ENCODE measurements at places on chromosomes 12 and 14. TPM values are rescaled to one million over a fixed set of nuclear protein-coding genes. Genes with fewer than 3 reads are reported as not detected.

DNA sequence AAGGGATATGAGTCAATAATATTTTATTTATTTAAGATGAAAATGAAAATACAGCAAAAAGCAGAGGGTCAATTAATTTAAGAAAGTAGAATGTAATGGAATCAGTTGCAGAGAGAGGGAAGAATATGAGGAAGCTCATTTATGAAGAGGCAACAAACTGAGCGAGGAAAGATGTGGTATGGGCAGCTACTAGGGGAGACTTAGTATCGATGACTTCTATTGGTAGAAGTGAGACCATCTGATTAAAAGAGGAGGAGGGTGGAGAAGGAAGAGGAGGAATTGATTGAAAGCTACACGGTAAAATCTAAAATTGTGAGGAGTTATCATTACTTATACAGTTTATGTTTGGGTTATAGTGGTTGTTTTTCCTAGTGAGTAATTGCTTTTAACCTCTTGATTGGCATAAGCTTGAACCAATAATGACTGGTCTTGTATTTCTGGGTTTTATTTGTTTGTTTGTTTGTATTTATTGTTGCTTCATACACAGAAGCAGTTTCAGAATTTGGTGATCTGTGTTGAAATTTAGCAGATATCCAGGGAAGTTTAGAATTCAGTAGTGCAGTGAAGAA lies 121.0 kb downstream of the LRRIQ1 start:
- no peak for DNase-seq

GRCh38 chr12:104566244-104566993 lies 109.7 kb downstream of the CHST11 start:
- no peak for DNase-seq

GRCh38 chr14:101761881-101762529 lies 496 bp downstream of the PPP2R5C start:
- DNase-seq = no peak

DNA sequence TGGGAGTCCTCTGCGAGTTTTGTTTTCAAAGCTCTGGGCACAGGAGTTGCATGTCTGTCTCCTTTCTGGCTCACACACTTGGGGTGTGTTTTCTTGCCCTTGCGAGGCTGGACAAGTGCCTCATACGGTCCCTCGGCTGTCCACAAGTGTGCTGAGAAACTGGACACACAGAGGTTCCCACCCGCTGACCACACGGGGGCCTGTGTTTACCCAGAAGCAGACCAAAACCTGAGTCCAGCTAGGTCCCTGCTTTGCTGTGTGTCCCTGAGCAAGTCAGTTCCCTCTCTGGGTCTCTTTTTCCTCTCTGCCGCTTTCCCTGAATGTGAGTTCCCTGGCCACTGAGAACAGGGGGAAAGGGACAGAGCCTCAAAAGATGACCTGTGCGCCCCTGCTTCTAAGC lies 678 bp upstream of the OAS2 start:
- no peak for DNase-seq

- no peak for DNase-seq
These were observed 12.5 kb upstream of the CACNA2D4 start for GRCh38 chr12:1930803-1931597.

GRCh38 chr12:122403831-122404230 lies 18.6 kb downstream of the CLIP1 start:
- no peak for DNase-seq

GRCh38 chr12:851913-852312 lies 97.6 kb downstream of the RAD52 start:
- DNase-seq = no peak

GRCh38 chr14:67569651-67570290 lies 30.3 kb downstream of the PIGH start:
- DNase-seq = no peak

GRCh38 chr12:132066345-132066685 lies 77.8 kb downstream of the DDX51 start:
- DNase-seq = no peak

DNA sequence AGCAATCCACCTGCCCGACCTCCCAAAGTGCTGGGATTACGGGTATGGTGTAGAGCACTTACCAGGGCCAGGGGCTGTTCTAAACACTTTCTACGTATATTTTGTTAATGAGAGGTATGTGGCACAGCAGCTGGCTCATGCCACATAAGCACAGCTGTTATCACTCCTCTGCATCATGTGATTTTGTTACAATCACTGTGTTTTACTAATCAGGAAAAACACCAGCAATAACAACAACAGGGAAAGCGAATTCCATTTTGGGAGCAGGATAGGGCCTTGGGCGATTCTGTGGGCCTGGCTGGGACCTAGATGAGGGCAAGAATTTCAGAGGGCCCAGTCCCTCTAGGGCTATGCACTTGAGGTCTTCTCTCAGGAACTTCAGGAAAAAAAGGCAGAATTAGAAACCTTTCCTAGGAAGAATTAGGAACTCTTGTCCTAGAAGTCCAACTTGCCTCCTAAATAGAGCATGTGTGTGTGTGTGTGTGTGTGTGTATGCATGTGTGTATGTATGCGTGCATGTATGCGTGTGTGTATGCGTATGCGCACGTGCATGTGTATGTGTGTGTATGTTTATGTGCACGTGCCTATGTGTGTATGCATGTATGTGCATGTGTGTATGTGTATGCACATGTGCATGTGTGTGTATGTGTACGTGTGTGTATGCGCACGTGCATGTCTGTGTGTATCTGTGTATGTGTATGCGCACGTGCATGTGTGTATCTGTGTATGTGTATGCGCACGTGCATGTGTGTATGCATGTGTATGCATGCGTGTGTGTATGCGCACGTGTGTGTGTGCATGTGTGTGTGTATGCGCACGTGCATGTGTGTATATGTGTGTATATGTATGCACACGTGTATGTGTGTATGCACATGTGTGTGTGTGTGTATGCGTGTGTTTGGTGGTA lies 41.8 kb upstream of the CORO1C start:
- no peak for DNase-seq

- no peak for DNase-seq
These were observed 379.0 kb downstream of the LRIG3 start for GRCh38 chr12:58541300-58541690.

DNA sequence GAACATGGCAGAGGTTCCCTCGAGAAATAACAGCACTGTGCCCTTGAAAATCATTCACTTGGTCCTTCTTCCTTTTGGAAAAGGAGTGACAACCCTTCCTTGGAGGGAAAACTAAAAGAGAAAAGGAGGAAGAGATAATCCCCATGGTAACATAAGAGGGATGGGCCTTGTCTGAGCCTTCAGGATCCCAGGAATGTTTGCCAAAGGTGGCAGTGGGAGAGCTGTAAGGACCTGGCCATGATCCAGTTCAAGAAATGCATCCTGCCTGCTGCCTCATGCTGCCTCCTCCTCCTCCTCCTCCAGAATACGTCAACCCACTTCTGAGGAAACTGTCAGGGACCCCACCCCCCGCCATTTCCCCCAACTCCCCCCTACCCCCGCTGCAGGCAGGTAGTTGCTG lies 118.8 kb downstream of the KCNK10 start:
- DNase-seq = no peak

- DNase-seq = no peak
These were observed 174.4 kb upstream of the NUDT4 start for GRCh38 chr12:93203361-93203760.

GRCh38 chr14:87712396-87713090 lies 280.4 kb downstream of the GALC start:
- peak; percentile 13 for DNase-seq

DNA sequence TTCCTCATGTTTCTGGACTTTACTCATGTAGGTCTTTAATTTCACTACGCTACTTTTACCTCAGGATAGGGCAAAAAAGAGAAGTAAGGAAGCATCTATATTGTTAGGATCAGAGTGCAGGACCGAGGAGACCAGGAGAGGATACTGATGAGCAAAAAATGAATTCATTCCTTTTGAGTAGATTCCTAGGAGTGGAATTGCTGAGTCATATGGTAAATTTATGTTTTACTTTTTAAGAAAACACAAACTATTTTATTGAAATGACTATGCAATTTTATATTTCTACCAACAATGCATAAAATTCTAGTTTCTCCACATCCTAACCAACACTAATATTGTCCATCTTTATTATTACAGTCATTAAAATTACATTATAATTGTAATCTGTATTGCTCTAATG lies 50.8 kb upstream of the GARIN6 start:
- DNase-seq = no peak

- DNase-seq = no peak
These were observed 115.6 kb downstream of the PLEKHA5 start for GRCh38 chr12:19245106-19245505.

DNA sequence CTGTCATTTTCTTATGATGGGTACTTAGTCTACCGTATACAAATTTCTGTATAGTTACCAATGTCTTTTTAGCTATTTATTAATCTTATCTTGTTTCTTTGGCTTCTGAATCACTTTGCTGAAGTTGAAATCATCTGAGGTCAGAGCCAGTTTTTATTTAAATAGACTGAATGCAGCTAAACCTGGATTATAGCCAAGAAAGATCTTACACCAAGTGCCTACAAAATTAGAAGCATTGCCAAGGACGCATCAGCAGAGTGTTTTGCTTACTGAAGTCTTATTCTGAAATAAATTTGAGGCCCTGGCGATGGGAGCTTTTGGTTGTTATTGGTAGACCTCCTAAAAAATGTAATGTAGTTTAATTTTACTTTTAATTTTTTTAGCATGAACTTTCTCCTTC lies 128.2 kb downstream of the RGS6 start:
- no peak for DNase-seq

- no peak for DNase-seq
These were observed 42.6 kb upstream of the POC1B start for GRCh38 chr12:89568484-89568883.

DNA sequence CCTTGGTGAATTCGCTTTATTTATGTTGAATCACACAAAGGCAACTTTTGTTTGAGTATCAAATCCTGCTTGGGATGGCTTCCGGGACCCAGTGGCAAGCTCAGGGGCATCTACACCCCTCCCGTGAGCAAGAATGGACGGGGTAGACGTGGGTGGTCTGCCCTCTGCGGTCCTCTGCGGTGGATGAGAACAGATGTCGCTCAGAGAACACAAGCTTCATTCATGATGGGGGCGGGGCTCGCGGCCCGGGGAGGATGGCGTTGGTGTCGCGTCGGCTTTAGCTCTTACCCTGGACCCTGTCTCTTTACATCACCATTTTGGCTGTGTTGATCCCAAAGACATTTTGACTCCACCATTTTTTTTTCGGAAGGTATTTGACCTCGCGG lies 158.5 kb upstream of the RTL1 start:
- DNase-seq = no peak

GDF3 gene
- 0.48 TPM for polyA plus RNA-seq

CD163 gene
- 9.5 TPM for polyA plus RNA-seq

ASPG gene
- polyA plus RNA-seq = 12.3 TPM

EIF2S3B gene
- polyA plus RNA-seq = 1.5 TPM

ERP27 gene
- 22.6 TPM for polyA plus RNA-seq

MYF6 gene
- polyA plus RNA-seq = 0.15 TPM

ADAM21 gene
- 0.93 TPM for polyA plus RNA-seq

TOMM20L gene
- 2.5 TPM for polyA plus RNA-seq

FIGNL2 gene
- 3.4 TPM for polyA plus RNA-seq
